ENCODE measurements at places on chromosomes 7 and 10.

GRCh38 chr10:72832701-72833100, 60.8 kb upstream of the OIT3 start:
- no peak for ATAC-seq

GRCh38 chr7:100489824-100490223, 6.1 kb downstream of the NYAP1 start:
- no peak for ATAC-seq

DNA sequence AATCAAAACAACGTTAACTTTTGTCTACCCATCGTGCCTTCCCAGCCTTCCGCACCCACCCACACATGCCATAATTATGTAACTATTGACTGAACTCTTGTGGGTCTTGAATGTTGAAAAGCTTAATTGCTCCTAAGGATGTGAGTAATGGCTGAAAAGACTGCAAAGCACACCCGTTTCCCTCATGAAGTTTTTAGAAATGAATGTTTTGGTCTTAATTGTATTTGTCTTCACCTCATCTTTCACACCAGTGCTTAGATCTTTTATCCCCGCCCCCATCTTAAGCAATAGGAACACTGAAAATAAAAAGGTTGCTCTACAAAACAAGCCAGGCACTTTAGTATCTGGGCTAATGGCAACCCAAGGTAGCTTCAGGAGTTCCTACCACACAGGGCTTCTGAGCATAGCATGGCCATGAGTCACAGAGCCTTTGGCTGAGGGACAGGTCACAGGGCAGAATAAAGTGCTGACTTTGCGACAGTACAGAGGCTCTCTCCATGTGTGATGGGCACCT, 690.5 kb downstream of the PARD3 start:
- ATAC-seq = no peak

DNA sequence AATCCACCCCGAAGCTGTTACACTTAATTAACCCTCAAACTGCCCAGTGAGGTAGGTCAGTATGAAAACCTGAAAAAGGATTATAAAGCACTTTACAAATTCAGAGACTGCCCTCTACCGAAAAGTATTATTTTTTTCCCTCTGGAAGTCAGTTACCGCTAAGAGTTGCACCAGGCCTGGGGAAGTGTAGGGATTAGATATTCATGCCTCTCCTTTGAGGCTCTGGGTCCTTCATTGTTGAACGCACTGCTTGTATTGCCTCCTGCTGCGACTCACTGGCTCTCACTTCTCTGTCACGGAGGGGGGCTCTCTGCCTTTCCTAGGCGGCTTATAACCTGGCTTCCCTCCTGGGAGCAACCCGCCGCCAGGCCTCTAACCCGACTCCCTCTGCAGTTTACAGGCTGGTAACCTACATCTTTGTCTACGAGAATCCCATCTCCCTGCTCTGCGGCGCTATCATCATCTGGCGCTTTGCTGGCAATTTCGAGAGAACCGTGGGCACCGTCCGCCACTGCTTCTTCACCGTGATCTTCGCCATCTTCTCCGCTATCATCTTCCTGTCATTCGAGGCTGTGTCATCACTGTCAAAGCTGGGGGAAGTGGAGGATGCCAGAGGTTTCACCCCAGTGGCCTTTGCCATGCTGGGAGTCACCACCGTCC, 2.7 kb downstream of the RHBDD2 start:
- no peak for ATAC-seq

DNA sequence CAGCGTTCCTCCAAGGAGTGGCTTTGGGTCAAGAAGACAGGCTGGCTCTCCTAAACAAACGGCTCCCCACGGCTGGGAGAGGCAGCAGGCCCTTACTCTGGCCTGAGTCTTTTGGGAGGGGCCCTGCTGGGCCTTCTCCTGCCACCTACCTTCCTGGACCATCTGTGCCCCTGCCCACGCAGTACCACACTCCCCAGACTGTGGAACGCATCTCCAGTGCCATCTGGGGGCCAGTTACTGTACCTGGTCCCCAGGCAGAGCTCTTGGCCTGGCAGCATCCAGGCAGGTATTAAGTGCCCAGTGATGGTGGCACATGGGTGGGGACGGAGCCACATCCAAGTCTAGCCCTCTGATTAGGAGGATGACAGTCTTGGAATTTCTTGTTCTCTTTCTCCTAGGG, 14.4 kb downstream of the ALKBH4 start:
- ATAC-seq = peak; percentile 86

DNA sequence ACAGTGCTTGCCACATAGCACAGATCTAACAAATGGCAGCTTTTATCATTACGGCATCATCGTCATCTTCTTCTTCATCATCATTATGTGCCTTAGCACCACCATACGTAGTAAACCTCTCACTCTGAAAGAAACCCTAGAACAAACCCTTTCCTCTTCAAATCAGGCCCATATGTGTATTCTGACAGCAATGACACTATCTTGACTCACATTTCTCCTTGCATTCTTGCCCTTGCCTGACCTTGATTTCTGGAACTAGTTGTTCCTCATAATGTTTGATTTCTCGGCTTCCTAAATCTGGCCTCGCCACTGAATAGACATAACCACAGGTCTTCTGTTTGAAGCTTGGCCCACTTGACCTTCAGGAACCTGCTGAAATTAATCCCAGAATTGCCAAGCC, 115.3 kb downstream of the DGKI start:
- ATAC-seq = no peak

GRCh38 chr10:46514899-46515298, 41.6 kb downstream of the GPRIN2 start:
- ATAC-seq = no peak

GRCh38 chr7:39838326-39838725, 111.7 kb upstream of the CDK13 start:
- ATAC-seq = no peak

DNA sequence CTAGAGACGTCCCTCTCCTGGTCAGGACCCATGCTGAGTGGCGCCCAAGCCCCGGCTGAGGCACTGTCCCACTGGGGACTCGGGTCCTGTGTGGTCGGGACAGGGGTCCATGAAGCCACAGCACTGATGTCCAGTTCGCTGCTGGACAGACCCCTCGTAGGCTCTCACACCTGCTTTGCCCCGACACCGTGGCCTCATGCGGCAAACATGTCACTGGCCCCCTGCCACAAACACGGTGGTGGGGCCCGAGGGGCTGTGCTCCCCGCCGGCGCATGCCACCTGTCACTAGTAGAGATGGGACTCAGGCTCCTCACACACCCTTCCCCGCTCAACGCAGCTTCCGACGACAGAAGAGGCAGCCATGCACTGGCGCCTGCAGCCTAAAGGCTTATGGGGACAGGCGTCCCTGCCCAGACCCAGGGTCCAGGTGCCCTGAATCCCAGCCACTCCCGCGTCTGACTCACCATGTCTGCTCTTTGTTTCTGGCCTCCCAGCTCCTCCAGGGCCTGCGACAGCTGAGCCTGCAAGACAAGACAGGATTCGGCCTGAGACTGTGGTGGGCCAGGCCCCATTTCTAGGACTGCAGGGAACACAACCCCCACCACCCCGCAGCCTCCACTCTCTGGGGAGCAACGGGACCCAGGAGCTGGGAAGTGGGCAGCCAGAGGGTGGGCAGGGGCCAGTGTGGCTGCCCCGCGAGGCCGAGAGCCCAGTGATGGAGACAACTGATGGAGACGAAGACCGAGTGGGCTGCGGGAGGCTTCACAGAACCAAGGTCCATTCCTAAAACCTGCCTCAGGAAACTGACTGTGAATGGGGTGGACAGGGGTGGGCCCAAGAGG, 230.9 kb downstream of the MAD1L1 start:
- no peak for ATAC-seq

DNA sequence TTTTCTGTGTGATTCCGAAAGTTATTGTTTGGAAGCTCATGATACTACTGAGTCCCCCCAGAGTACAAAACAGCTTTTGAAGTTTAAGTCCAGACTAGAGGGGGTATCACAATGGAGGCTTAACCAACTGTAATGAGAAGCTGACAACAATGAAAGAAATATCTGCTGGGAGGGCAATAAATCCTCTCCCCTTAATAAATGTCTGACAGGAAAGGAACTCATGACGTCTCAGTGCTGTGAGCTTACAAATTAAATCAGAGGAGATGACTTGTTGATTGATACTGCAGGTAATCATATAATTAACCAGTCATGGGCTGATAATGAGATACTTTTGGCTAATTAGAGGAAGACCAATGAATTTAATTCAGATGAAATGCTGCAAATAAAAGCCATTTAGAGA, 102.6 kb upstream of the WDR11 start:
- no peak for ATAC-seq

- no peak for ATAC-seq
Observed at GRCh38 chr7:925601-926000, 28.9 kb downstream of the ADAP1 start.

DNA sequence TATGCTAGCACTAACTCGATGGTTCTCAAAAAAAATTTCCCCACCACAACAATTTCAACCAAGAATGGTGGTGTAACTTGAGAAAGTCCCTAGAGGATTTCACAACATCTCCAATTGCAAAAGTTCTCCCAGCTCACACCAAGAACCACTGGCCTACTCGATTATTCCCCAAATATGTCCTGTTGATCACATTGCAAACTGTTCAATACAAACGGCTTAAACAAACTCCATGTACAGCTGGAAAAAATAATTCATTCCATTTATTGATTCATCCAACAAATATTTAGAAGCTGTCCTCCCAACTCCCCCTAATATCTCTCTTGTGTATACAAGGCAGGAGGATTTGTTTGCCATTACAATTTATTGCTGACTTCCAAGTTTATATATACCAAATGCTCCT, 19.1 kb downstream of the TMEM176B start:
- no peak for ATAC-seq

DNA sequence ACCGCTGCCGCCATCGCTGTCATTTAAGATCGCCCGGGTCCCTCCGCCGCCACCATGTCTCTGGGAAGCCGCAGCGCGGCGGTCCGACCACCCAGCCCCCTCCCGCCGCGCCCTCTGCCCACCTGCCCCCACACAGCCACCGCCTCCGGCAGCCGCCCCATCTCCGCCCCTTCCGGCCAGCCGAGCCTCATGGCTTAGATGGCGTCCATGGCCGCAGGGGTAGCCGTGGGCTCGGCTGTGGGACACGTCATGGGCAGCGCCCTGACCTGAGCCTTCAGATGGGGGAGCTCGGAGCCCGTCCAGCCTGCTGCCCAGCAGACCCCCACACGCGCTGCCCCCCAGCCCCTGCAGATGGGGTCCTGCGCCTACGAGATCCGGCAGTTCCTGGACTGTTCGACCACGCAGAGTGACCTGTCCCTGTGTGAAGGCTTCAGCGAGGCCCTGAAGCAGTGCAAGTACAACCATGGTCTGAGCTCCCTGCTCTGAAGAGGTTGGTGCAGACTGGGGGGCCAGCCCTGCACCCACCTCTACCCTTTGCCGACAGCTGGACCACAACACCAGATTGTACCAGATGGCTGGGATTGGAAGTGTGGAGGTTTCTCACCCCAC, 38.0 kb upstream of the TARP start:
- ATAC-seq = peak; percentile 42

DNA sequence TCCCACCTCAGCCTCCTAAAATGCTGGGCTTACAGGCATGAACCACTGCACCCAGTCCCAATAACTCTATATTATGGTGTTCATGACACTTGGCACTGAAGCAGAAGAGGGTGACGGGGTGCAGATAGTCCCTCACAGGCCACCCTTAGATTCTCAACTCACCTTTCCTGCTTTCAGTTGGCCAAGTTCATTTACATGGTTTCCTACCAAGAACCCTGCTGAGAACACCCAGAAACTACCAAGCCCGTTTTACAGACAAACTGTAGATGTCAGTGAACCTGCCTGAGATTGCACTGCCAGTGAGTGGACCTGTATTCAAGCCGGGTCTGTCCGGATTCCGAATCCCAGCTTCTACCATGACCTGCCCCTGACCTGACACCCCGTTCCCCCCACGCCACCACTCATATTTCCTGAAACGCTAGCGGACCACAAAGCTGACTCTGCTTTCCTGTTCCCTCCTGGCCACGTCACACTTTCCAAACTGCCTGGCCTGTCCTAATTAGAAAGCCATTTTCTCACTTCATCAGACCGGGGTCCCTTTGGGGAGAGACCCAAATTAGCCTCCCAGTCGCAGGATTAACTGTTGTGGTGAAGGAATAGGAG, 17.3 kb downstream of the GRID2IP start:
- ATAC-seq = no peak

DNA sequence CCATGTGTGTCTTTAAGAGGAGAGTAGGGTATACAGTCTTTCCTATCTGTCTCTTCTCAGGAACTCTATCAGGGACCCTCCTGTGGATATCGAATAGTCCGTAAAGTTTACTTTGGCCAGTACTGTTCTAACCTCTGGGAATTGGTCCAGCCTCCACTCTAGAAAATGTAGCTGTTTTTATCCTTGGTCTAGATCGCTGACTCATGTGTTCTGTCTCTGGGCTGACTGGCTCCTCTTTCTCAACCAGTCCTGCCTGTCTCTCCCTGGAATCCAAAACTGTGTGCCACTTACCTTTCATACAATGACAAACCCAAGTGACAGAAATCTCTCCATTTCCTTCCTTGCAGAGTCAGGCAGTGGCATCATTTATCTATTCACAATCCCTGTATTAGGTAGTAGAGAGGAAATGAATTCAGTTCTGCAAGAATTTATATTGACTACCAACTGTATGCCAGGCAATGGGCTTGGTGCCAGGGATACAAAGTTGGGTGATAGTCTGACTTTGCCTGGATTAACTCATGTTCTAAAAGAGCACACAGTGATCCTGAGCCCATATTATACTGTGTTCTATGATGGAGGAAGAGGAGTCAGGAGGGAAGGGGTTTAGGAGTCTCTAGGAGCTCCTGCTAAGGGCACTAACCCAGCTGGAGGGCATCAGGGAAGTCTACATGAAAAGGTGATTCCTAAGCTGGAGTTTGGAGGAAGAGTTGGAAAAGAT, 232.7 kb downstream of the LRMDA start:
- no peak for ATAC-seq

- no peak for ATAC-seq
Observed at GRCh38 chr7:139330333-139331030, 10.7 kb upstream of the FMC1 start.

DNA sequence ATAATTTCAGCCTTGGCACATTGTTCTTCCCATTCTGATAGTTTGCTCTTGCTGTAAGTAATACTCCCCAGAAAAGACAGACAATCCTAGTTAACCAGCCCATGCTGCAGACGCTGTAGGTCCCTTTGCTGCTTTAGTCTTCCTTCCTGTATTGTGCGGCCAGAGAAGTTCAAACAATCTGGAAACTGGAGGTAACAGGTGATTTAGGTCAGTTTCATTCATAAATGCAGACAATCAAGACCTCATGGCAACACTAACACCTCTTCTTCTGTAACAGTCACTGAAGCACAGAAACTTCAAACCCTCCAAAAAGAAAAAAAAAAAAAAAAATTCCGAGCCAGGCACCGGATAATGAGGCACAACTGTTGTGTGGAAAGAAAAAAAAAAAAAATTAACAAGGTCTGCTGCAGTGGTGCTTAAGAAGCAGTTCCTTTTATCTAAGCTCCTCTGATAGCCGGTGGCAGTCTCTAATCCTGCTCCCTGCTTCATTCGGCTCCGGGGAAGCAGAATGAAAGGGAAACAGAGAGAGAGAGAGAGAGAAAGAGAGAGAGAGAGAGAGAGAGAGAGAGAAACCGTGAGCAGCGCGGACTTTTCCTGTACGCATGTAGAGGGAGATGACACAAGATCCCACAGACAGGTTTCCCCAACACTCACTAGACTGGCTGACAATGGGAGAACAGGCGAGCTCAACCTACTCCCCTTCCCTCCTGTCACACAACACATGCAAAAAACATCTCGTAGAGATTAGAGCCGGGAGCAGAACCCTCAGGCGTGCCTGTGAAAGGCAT, at the start of gene SEMA3A:
Gene SEMA3A, minus strand, starts transcription at position 306 of the 788 bp plus-strand sequence. Its CDS starts 203 bp downstream, at position 103.
- ATAC-seq = no peak
